ENCODE measurements at places on chromosomes 11 and 22. TPM values are rescaled to one million over a fixed set of nuclear protein-coding genes. Genes with fewer than 3 reads are reported as not detected.

Gene ETS1
- 284 TPM for polyA plus RNA-seq

Gene FERMT3
- polyA plus RNA-seq: 297 TPM

Gene FZD4
- polyA plus RNA-seq: 0.10 TPM

Gene OR4D5
- polyA plus RNA-seq: not detected

Gene OR8D4
- not detected for polyA plus RNA-seq

Data from immature natural killer cell (primary cell).